ENCODE measurements at places on chromosomes 2 and 18. TPM values are rescaled to one million over a fixed set of nuclear protein-coding genes. Genes with fewer than 3 reads are reported as not detected.

CHN1 gene
- 4.8 TPM for total RNA-seq

PLEK gene
- 3.2 TPM for total RNA-seq

ALK gene
- not detected for total RNA-seq

FSHR gene
- total RNA-seq = not detected

HTR2B gene
- not detected for total RNA-seq

DAW1 gene
- total RNA-seq = not detected

IL36B gene
- total RNA-seq = not detected

CCDC121 gene
- total RNA-seq = 0.66 TPM

RRM2 gene
- 351 TPM for total RNA-seq

NEUROD1 gene
- not detected for total RNA-seq

ACKR3 gene
- total RNA-seq = 0.42 TPM

GPR155 gene
- 2.7 TPM for total RNA-seq

SCN9A gene
- total RNA-seq = 0.07 TPM

CLEC4F gene
- 0.10 TPM for total RNA-seq

POTEI gene
- not detected for total RNA-seq

LAMA1 gene
- not detected for total RNA-seq

FEV gene
- not detected for total RNA-seq

KLHL14 gene
- total RNA-seq = not detected

TRIM54 gene
- 0.26 TPM for total RNA-seq

CHRND gene
- total RNA-seq = not detected

LCT gene
- total RNA-seq = 0.41 TPM

RNF125 gene
- total RNA-seq = 34.6 TPM

MYO1B gene
- total RNA-seq = 15.2 TPM

MARCHF7 gene
- total RNA-seq = 76.5 TPM

BOLL gene
- total RNA-seq = 0.51 TPM

RGPD4 gene
- total RNA-seq = not detected

RUFY4 gene
- total RNA-seq = 0.64 TPM

SKOR2 gene
- total RNA-seq = not detected

EFR3B gene
- total RNA-seq = 0.22 TPM

C2orf80 gene
- total RNA-seq = not detected

MOGAT1 gene
- total RNA-seq = not detected

ARHGAP28 gene
- not detected for total RNA-seq

NEU2 gene
- total RNA-seq = not detected

ATL2 gene
- 62.1 TPM for total RNA-seq

KDSR gene
- total RNA-seq = 83.5 TPM

STPG4 gene
- total RNA-seq = not detected

MGAT4A gene
- total RNA-seq = 49.7 TPM

MCFD2 gene
- total RNA-seq = 51.0 TPM

MATN3 gene
- not detected for total RNA-seq

TGIF1 gene
- 52.1 TPM for total RNA-seq

MTCL1 gene
- total RNA-seq = 0.20 TPM

NIFK gene
- 150 TPM for total RNA-seq

TCF7L1 gene
- total RNA-seq = not detected

DCAF17 gene
- 24.9 TPM for total RNA-seq
